Left ventricle myocardium superior (tissue), 1 donor: ENCODE measurements at places on chromosomes 4 and X. TPM values are rescaled to one million over a fixed set of nuclear protein-coding genes. Genes with fewer than 3 reads are reported as not detected.

DNA sequence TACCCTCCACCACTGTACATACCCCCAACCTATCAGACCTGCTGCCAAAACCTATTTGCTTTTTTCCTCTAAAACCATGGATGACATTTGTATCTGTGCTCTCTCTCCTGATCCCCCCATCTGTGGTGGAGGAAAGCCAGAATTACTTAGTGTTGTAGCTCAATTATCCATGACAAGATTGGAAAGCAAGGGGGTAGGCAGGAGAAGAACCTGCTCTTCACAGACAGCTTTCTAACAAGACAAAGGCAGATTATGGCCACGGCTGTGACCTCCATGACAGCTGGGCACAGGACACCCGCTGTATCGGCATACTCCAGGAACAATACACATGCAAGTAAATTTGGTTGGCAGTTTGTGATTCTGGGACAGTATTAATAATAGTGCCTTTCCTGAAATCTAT, 186.7 kb downstream of the ENOX2 start:
- no peak for DNase-seq

Gene TRAM1L1
- 0.45 TPM for total RNA-seq

Gene FREM3
- total RNA-seq, result not detected

- DNase-seq, result no peak
Observed at GRCh38 chr4:158787709-158788475, 19.1 kb downstream of the FNIP2 start.

DNA sequence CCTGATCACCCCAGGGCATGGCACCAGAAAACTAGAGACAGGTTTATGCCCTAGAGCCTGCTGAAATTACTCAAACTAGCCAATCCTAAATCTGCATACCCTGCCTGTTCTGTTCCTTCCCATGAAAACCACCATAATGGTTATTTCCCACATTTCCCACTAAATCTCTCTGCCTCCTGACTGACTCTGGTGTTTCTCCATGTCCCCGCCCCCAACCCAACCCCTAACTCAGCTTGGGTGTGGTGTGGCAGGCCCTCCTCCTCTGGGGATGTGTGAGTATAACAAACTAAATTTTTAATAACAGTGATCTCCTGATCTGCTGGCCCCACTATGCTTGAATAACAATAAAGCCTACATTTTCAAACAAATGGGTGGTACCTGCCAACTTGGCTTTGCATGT, 35.5 kb upstream of the C4orf54 start:
- DNase-seq, result no peak

DNA sequence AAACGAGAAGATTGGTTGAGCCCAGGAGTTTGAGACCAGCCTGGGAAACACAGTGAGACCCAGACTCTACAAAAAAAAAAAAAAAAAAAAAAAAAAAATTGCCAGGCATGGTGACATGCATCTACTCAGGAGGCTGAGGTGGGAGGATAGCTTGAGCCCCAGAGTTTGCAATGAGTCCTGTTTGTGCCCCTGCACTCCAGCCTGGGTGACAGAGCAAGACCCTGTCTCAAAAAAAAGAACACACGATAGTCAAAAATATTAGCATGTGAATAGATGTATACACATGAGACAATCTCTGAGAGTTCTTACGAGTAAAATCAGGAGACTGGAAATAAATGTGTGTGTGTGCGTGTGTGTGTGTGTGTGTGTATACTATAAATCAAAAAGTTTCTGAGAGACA, 966.3 kb downstream of the FSTL5 start:
- DNase-seq, result no peak

- DNase-seq, result no peak
Observed at GRCh38 chrX:132407691-132408090, 81.1 kb downstream of the MBNL3 start.

Gene CT45A3
- total RNA-seq, result not detected

DNA sequence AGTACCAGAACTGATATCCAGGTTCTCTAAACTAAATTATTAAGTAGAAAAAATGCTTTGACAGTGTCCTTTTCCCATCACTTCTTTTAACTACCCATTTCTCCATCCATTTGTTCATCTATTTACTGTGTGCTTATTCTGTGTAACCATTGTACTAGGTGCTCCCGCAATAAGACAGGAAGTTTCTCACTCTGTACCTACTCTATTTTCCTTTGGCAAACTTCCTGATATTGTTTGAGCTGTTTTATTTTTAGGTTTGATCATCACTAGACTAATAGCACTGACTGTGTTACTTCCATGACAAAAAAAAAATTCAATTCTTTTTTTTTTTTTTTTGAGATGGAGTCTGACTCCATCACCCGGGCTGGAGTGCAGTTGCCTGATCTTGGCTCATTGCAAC, 102.5 kb upstream of the CASK start:
- no peak for DNase-seq

Gene GAGE12H
- total RNA-seq, result not detected

Gene HERC5
- total RNA-seq, result 2.0 TPM

DNA sequence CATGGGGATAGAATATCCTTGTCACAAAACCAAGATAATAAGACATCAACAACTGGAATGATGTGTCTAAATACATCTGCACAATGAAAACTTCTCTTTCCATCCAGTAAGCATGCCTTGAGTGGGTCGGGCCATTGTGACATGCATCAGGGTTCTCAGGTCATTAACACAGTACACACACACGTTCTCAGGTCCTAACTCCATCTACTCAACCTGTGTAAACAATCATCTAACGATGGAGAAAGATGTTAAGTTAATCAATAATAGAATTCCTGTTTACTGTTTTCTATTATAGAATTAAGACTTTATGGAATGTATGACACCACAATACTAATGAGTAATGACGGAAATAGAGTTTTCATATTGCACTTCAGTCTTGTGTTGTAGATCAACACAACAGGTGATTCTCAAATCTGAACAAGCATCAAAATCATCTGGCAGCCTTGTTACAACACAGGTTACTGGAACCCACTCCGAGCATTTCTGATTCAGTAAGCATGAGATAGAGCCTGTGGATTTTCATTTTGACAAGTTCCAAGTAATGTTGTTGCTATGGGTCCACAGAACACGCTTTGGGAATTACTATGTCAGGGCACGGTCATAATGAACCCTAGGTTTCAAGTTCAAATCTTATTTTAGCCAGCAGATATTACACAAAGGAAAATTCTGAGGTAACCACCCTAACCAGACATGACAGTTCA, 315.8 kb upstream of the TEX13C start:
- no peak for DNase-seq

- no peak for DNase-seq
Observed at GRCh38 chrX:144819406-144819805, 427.9 kb upstream of the SPANXN1 start.

DNA sequence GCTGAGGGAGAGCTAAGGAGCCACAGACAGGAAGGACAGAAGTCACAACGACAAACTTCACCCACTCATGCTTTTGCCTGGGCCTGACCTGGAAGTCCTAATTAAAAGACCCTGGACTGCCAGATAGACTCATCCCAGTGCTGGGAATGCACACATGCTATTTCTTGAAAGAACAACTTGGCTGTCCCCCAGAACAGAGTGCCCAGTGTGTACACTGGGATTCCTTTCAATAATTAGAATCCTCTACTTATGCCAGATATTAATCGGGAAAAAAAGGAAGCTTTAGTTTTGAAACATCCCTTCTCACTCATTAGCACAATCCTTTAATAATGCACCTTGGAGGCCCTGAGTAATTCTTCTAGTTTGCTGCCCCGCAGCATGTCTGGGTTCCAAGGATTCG, 3.4 kb downstream of the HOPX start:
- no peak for DNase-seq

Gene PHKA1
- 17.3 TPM for total RNA-seq

Gene GUCY1A1
- total RNA-seq, result 106 TPM

- DNase-seq, result no peak
Observed at GRCh38 chr4:3656416-3657356, 109.5 kb upstream of the ADRA2C start.

Gene SPIN2A
- total RNA-seq, result 0.22 TPM

GRCh38 chr4:101289306-101289705, 58.0 kb downstream of the PPP3CA start:
- DNase-seq, result no peak

Gene CCSER1
- total RNA-seq, result 13.3 TPM

GRCh38 chr4:108744307-108744706, 18.5 kb downstream of the ETNPPL start:
- DNase-seq, result no peak

DNA sequence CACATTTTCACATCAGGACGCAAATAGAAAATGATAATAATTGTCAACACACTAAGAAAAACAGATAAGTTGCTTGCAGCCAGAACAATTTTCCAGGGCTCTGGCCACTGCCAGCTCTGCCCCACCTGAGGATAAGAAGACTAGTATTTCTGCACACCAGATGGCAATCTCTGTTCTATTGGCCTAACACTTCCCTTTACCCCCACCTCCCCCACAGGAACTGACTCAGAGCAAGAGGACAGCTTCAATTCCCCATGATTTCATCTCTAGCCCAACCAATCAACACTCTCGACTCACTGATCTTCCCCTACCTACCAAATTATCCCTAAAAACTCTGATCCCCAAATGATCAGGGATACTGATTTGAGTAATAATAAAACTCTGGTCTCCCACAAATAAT, 164.0 kb downstream of the SMARCA1 start:
- no peak for DNase-seq

DNA sequence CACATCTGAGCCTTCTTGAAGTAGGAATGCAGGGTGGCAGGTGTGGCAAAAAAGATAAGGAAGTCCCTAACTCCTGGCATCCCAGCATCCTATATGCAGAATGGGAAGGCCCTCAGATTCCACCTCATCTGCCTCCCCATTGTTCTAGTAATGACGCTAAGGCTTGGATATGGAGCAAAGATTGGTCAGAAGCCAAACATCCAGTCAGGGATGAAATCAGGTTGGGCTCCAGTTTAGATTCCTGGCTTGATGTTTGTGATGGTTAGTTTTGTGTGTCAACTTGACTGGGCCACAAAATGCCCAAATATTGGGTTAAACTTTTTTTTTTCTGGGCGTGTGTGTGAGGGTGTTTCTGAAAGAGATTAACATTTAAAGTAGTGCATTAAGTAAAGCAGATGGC, 39.6 kb upstream of the MAGEA4 start:
- DNase-seq, result no peak

Gene SMPX
- total RNA-seq, result 622 TPM

Gene SULT1B1
- 0.57 TPM for total RNA-seq

Gene ENPP6
- total RNA-seq, result not detected

- DNase-seq, result no peak
Observed at GRCh38 chr4:103137446-103137827, 37.8 kb upstream of the BDH2 start.

GRCh38 chrX:38627683-38628082, 66.3 kb downstream of the TSPAN7 start:
- no peak for DNase-seq

GRCh38 chr4:33071535-33071934, 2351.4 kb downstream of the PCDH7 start:
- no peak for DNase-seq

Gene PPM1K
- 116 TPM for total RNA-seq

- no peak for DNase-seq
Observed at GRCh38 chr4:25536564-25537320, 118.9 kb upstream of the SLC34A2 start.

Gene SFRP2
- 1.4 TPM for total RNA-seq

- no peak for DNase-seq
Observed at GRCh38 chrX:12421918-12422317, 283.6 kb downstream of the FRMPD4 start.

DNA sequence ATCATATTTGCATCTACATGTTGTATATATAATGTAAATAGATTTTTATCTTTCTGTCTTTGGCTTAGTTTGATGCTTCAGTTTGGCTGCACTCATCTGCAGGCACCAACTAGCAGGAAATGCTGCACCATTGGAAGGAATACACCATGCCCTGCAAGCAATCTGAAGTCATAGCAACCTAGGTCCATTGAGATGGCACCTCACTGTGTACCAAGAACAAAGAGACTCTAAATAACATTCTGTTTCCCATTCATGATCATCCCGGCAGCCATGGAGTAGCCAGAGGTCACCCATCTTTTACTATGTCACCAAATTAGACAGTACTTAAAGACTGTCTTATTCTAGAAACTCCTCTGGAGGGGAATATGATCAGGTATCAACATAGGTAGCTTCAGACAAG, 40.8 kb upstream of the HS6ST2 start:
- no peak for DNase-seq

Gene ADRA2C
- 5.9 TPM for total RNA-seq

Gene NAT8L
- 0.82 TPM for total RNA-seq

Gene AFM
- not detected for total RNA-seq

Gene TMEM271
- not detected for total RNA-seq

DNA sequence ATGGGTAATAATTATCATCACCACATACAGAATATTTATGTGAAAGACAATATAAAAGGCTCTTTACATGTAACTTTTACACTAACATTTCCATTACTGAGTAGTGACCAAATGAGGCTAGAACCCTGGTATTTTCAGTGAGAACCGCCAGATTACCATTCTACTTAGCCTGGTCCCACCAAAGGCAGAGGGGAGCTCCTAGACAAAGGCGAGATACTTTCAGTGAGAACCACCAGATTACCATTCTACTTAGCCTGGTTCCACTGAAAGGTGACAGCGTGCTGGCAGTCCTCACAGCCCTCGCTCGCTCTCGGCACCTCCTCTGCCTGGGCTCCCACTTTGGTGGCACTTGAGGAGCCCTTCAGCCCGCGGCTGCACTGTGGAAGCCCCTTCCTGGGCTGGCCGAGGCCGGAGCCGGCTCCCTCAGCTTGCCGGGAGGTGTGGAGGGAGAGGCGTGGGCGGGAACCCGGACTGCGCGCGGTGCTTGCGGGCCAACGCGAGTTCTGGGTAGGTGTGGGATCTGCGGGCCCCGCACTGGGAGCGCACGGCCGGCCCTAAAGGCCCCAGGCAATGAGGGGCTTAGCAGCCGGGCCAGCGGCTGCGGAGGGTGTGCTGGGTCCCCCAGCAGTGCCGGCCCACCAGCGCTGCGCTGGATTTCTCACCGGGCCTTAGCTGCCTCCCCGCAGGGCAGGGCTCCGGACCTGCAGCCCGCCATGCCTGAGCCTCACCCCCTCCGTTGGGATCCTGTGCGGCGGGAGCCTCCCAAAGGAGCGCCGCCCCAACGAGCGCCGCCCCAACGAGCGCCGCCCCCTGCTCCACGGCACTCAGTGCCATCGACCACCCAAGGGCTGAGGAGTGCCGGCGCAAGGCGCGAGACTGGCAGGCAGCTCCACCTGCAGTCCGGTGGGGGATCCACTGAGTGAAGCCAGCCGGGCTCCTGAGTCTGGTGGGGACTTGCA, 1276.1 kb downstream of the PCDH7 start:
- DNase-seq, result peak; percentile 29

DNA sequence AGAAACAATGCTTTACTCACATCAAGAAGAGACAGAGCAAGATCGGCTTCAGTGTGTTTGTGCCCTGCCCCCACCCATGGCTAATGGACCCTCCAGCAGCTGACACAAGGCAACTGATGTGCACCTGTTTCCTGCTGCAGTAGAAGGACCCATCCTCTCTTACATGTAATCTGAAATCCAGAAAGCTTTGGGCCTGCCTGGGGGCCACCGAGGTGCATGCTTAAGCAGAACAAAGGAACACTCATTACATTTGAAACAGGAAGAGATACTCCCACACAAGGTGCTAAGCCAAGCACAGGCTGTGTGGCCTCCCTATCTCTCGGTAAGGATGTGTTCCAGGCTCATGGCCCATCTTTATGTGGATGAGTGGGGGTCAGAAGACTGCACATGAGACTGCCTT, 338.0 kb downstream of the SPOCK3 start:
- no peak for DNase-seq
